Esophagus muscularis mucosa (tissue), 4 donors: ENCODE measurements at places on chromosomes 5 and 9. TPM values are rescaled to one million over a fixed set of nuclear protein-coding genes. Genes with fewer than 3 reads are reported as not detected.

Gene CCNO
- not detected for total RNA-seq

- no peak for DNase-seq
Observed at GRCh38 chr5:123422433-123423277, 548 bp downstream of the CEP120 start.

- DNase-seq: no peak
Observed at GRCh38 chr9:99169086-99169485, 52.7 kb downstream of the ALG2 start.

DNA sequence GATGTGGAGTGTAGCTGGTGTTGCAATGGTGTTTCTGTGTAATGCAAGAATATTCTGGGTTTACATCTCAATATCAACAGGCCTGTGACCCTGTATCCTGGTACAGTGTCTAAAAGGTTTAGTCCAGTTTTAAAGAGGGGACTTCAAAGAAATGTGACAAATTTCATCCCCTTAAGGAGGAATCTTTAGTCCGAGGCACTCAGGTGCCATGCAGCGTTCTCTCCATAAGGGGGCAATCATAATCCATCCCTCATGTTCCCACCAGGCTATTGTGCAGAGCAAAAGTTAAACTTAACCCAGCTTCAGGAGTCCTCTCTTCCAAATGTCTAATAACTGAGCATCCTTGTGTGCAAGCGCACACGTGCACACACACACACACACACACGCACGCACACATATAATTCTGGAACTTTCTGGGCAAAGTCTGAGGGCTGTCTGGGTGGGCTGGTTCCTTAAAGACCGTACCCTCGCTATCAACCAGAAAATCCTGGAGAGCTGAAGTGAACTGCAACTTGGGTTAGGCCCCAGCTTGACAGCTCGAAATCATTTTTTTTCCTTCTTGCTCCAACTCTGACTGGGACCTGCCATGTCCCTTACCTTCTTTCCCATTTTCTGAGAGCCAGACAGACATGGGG lies 46.0 kb downstream of the CRB2 start:
- no peak for DNase-seq
